ENCODE measurements at places on chromosomes 6 and 20.

DNA sequence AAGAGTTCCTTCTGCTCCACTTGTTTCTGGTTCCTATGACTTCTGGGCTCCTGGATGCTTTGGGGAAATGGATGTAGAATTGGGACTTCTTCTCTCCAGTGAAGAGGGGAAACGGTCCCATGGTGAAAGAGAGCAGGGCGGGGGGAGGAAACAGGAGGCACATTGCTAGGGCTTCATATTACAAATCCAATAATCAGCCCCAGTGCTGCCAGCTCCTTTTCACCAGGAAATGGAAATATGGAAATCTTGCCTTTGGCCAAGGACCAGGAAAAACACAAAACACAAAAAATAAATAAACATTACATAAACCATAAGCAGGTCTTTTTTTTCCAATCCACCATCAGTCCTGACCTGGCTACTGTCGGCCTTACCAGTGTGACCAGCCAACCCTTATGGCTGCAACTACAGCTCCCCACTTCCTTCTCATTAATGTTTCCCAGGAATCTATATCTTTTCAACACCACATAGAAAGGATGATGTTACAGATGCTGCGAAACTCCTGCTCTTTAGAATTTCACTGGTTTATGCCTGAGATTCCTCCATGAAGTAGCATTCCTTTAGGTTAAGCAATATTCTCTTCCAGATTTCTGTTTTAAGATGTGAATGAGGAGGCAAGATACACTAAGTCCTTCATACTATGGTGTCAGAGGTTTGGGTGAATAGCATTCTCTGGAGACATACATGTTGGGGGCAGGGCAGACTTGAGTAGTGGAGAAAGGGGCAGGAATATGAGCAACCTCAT, 2.0 kb downstream of the PI3 start:
- DNase-seq, result no peak

- no peak for DNase-seq
Measured at GRCh38 chr6:143410859-143411270, 39.6 kb downstream of the ADAT2 start.

DNA sequence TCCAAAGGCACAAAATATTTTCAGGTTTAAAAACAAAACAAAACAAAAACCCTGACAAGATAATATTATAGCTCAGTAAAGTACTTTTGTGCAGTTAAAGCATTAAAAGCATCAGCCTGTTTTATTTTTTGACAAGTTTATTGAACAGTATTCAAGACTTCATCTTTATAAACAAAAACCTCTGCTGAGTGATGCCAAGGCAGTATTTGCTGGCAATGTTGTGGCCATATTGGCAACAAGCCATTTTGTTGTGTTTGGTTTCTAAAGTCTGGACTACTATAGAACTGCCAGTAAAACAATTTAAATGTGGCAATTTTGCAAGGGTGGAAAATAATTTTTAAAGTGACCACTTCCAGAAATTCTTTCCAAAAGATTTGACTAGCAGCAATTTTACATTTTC, 15.9 kb downstream of the CPNE1 start:
- no peak for DNase-seq

DNA sequence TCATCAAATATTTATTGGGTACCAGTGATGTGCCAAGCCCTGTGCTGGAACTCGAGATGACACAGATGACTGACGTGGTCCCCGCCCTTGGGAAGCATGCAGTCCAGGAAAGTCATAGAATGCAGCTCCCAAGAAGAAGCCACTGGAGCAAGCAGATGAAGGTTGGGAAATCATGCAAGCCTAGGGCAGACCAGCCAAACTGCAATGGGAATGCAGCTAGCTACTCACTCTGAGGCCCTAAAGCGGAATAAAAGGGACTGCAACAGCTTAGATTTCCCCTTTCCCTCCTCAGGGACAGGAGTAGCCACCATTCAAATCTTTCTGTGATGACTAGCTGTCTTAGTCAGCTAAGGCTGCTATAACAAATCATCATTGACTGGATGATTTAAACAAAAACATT, 152.2 kb downstream of the MAFB start:
- DNase-seq, result no peak

DNA sequence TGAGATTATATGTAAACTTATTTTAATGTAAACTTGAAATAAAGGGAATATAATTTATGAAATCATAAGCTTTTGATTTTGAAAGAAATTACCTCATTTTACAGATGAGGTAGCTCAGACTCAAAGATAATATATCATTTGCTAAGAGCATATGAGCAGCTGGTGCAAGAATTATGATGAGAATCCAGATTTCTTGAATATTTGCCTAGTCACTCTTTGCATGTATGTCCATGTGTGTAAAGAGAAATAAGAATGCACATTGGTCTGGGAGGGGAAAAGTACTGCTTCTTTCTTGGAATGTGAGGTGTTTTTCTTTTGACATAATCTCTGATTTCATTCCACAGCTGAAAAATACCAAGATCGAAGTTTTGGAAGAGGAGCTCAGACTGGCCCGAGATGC, 11.1 kb upstream of the SNRNP48 start:
- no peak for DNase-seq

- no peak for DNase-seq
Measured at GRCh38 chr20:45254383-45255262, at the start of gene SLPI. SLPI (minus strand) TSS chr20:45254564; CDS start chr20:45254543, 21 bp downstream.

DNA sequence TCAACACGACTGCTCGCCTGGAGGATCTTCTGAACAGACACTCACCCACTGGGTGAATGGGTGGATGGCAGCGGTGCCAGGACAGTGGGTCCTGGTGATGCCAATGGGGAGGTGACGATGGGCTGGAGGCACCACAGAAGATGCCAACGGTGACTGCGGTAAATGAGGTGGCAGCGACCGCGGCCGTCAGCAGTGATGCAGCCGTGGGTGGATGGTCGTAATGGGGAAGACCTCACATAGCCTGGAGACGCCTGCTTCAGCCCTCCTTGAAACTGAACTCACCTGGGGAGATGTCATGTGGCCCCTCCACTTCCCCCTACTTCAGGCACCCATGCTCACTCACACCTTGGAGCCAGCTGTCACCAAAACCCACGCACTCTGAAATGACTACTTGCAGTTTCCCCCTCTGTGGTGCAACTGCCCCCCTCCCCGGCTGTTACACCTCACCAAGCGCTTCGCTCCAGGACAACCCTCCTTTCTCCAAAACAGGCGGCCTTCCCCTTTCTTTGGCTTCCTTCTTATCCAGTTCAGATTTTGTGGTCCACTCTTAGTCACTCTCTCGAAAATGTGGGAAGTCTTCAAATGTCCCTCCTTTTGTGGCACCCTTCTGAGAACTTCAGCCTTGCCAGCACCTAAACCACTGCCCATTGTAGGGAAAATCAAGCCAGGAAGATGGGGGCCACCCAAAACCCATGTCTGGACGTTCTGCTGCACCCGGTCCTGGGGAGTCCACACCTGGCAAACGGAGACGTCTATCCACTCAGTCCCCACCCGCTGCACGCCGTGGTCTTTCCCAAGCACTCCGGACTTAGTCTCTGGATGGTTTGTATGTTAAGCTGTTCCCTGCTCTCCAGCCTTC, 10.4 kb upstream of the ABHD16B start:
- DNase-seq, result no peak

DNA sequence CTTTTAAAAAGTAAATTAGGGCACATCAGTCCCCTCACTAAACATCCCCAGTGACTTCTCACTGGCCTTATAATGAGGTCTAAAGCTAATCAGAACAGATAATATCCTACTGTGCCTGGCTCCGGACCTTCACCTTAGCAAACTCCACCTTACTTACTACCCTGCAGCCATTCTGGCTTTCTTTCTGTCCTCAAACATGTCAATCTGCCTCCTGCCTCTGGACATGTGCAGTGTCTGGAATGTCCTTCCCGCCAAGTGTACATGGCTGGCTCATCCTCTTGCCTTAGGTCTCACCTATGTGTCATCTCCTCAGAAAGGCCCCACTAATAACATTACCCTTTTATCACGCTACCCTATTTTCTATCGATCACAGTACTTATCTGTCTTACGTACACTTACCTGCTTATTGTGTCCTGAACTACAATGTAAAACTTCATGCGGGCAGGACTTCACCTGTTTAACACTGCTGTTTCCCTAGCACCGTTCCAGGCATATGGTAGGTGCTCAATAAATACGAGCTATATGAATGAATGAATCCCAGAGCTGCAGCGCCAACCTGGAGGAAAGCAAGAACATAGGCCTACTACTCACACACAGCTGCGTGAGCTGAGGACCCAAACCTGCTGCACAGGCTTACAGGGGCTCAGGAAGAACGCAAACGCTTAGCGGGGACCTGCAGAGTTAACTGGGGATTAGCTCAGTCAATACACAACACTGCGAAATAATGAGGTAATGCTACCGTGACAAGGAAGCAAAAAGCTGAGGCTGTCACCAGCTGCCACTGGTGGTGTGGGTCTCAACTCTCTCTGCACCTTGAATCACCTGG, 991 bp downstream of the UQCC2 start:
- DNase-seq, result no peak

GRCh38 chr6:99434702-99435530, 9.8 kb upstream of the PNISR start:
- DNase-seq, result no peak

DNA sequence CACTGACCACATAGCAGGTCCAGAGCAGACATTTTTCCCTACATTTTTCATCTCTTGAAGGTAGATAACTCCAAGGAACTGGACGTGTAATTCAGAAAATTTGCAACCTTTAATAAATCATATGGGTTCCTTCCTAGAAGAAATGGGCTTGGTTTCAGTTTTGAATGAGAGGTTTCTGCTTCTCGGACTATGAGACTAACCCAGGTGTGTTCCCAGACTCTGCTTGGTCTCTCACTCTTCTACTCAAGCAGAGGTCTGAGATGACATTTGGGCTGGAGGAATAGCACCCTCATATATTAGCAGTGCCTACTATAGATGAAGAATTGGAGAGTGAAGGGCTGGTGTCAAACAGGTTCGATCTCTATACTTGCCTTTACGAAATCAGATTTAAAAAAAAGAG, 231.2 kb downstream of the DOK5 start:
- no peak for DNase-seq

- DNase-seq, result no peak
Measured at GRCh38 chr20:62726716-62727583, 18.3 kb downstream of the NTSR1 start.

- no peak for DNase-seq
Measured at GRCh38 chr6:74447013-74447412, 751.0 kb downstream of the CD109 start.

GRCh38 chr6:114945392-114945791, 602.6 kb upstream of the HS3ST5 start:
- no peak for DNase-seq

DNA sequence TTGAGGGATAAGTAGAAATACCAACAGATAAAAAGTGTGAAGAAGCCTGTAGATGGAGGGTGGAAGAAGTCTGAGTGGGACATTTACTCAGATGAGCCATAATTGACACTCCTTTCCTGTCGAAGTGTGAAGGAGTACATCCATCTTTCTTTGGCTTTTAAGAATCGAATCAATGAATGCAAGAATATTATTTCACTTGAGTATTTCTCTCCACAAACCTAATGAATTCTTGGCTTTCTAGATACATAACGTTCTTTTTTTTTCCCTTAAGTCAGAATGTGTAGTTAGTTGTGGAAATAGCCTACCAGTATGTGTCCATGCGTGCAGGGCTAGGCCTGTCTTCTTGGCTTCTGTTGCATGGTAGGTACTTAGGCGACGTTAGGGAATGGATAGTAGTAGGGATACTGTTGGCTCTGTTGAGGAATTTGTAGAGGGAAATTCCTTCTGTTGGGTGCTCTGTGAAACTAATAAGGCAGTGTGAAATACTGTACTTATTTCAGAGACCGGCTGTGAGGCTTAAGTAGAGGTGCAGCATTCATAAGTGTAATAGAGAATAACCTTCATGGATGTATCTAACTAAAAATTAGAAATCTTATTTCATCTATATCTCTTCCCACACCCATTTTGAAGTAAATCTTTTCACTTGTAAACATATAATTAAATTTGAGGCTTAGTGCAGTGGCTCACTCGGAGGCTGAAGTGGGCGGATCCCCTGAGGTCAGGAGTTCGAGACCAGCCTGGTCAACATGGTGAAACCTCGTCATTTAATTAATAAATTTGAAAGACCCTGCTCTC, 1.5 kb downstream of the RPS18 start:
- DNase-seq, result no peak

- DNase-seq, result no peak
Measured at GRCh38 chr20:1855109-1855508, 40.1 kb upstream of the SIRPA start.

- no peak for DNase-seq
Measured at GRCh38 chr6:42715871-42716270, 6.5 kb downstream of the PRPH2 start.

DNA sequence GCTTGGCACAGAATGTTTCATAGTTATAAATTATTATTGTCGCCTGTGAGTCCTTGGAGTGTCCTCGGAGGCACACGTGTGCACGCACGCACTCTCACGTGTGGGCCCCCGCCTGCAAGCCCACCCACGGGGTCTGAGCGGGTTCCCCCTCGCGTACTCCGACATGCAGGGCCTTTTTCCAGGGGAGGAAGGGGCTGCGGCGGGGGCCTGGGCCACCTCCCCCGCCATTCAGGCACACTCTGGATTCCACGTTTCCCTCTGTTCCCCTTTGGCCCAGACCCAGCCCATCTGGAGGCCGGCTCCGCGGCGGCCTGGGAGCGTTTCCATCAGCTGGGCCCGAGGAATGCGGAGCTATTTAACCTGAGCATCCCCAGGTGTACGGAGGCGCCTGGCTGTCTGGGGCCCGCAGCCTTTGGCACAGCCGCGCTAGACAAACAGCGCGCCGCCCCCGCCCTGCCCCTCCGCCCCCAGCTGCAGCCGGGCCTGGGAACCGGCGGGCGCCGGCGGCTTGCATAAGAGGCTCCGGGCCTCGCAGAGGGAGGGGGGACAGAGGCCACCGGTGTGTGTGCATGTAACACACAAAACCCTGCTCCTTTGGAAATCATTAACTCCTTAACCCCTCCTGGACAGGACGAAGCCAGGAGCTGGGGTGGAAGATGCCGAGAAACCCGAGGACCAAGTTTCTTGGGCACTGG, 3.3 kb downstream of the ID1 start:
- no peak for DNase-seq

DNA sequence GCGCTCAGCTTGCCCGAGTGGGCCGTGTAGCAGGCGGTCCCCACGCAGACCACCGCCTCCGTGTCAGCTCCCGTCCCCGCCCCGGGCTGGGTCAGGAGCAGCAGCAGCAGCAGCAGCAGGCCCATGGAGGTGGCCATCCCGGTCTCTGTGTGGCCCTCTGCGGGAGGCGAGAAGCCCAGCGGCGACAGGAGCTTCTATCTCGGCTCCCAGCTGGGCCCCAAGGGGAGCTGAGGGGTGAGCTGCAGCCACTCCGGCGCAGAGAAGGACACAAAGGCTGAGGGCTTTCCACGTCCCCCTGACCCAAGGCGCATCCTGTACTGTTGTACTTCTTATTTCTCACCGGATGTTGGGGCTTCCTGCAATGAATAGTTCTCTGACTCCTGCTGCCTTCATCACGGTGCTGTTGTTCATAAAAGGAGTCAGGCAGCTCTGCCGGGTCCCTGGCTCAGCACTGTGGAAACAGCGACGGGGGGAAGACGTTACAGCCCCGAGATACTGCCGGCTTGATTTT, at the start of gene CD93:
CD93 (minus strand) TSS at position 269 of the 511 bp plus-strand sequence; CDS start at position 137, 132 bp downstream.
- DNase-seq, result no peak

Data from stimulated activated CD4-positive, alpha-beta T cell treated with anti-CD3 and anti-CD28 coated beads, Interleukin-15, amount 100 ng/mL, for 1 hour (primary cell).